NCI-H1048 (cell line): ENCODE measurements at places on chromosomes 2 and 18.

DNA sequence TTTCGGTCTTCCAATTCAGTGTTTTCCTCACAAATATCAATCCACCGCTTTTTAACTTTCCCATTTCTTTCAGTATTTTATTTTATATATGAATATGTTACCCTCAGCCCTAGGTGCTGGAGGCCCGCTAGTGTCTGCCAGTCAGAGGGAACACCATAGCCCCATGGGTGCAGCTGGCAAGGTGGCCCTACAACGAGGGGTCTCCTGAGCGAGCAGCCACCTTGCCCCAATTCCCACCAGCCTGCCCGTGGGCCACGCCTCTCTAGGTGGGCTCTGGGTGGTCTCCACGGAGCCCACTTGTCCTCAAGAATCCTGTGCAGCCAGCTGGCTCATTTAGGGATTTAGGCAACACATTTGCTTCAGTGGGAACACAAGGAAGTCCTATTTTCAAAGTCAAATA is 72.5 kb upstream of the RGPD5 start:
- no peak for DNase-seq

DNA sequence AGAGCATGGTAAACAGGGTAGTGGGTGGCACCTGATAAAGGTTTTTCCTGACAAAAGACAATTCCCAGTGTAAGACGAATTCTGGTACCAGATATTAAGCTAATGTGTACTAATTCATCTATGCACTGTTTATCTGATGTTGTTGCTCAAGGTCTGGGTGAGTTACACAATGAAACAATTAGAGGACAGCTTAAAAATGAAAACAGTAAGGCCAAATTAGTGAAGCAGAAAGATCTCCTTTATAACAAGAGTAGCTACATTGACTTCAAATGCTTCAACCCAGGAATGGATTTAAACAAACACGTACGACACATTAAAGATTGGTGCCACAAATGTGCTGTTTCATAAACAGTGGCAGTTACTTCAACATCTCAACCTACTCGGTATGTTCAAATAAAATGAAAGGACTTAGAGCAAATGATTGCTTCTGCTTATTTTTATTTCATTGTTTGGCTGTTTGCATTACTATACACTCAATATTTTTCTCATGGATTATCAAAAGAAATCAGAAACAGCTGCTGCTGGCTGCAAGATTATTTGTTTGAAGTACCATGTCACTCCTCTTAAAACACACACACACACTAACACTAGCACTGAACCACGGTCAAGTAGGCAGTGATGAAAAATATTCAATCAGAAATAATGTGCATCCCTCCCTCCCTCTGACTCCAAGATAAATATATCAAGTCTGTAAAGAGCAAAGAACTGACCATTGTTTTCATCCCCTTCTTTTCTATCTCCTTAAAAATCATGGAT is 94.4 kb upstream of the RND3 start:
- no peak for DNase-seq

DNA sequence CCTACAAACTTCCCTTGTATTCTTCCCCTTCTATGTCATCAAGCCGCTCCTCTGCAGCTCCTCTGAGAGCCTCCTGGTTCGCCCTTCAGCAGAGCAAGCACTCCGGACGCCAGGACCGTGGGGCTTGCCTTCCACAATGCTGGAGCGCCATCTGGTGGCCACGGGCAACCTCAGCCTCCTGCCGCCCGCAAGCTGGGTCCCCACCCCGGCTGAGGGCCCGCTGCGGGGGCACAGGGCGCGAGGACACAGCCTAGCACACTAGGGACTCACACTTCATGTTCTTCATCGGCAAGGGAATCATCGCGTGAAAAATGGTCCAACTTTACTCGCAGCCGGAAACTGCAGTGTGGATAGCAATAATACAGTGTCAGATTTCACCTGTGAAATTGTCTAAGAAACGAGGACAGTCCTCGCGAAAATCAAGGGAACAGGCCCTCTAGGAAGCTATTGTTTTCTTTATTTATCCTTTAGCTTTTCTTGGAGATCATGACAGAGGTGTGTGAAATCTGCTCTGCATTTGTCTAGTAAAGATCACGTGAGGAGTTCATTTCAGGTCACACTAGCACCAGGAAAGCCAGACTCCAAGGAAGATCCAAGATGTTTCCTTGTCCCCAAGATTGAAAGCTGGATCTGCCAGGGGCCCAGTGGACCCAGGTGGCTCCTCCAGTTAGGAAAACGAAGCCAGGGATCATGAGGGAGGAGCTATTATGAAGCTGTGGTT is 5.8 kb downstream of the PRLH start:
- peak; percentile 30 for DNase-seq

GRCh38 chr2:217972490-217972889 is 30.3 kb downstream of the TNS1 start:
- no peak for DNase-seq

GRCh38 chr2:2880938-2881337 is 496.7 kb downstream of the EIPR1 start:
- DNase-seq: no peak

GRCh38 chr2:137190411-137191195 is 425.3 kb downstream of the THSD7B start:
- DNase-seq: no peak

- DNase-seq: peak; percentile 75
These were observed at the start of gene STAM2 for GRCh38 chr2:152175368-152176112. STAM2 (minus strand) TSS chr2:152175763; CDS start chr2:152175642, 121 bp downstream.

DNA sequence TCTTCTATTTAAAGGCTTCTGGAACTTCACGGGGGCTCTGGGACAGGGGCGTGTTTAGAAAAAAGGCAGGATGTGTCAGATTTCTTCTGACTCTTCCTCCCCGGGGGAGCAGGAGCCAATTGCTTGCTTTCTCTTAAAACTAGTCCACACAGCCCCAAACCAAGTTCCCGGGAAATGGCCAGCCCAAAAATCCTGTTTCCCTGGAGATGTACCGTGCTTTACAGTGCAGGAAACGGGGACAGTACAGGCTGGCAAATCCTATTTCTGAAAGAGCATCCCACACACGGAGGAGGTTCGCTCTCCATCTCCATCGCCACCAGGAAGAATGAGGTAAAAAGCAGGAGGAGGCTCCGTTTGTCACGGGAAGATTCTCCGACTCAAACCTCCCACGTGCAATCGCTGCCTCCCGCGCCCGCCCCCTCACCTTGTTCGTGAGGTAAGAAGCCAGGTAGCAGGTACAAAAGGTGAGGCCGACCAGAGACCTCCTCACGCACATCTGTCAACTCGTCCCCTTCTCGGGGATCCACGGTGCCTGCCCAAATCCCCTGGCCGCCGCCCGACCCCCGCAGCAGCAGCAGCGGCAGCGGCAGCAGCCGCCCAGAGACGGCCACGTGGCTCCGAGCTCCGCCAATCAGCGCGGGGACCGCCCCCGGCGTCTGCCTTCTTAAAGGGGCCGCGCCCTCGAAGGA is 15.6 kb upstream of the RIOK3 start:
- peak; percentile 34 for DNase-seq

DNA sequence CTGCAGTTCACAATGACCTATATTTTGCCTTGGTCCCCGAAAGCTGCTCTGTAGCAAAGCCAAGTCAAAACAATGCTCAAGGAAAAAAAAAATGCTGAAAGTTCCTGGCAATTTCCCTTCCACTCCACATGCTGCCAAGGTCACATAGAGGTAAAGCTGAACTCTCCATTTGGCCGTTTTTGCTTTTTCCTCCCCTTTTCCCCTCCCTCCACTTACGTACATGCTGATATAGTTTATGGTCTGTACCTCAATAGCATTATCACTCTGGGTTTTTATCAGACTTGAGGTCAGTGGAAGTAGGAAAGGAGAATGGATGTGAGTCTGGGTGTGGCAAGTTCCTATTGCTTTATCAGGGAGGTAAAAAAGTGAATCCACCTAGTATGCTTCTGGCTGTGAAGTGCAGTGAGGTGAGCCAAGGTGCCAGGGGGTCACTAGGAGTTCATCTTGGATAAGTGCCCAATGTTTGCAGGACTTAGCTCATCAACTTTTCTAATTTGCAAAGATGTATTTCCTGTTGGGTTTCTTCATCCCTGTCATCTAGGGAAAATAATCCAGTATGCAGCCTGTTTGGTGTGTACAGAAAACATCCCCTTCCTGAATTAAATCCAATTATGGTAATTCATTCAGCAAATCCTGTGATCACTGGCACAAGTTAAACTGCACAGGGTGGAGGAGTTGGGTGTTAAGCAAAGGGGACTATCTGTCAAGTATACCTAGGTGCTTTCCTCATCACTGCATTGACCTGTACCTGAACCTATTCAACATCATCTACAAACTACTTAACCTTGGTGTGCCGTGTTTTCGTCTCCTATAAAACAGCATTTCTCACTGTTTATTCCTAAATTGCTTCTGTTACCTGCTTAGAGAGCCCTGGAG is 124.3 kb upstream of the CYP26B1 start:
- DNase-seq: no peak
